ENCODE measurements at places on chromosomes 5 and 9.

GRCh38 chr9:135388530-135388929, 91.1 kb upstream of the PPP1R26 start:
- no peak for DNase-seq

DNA sequence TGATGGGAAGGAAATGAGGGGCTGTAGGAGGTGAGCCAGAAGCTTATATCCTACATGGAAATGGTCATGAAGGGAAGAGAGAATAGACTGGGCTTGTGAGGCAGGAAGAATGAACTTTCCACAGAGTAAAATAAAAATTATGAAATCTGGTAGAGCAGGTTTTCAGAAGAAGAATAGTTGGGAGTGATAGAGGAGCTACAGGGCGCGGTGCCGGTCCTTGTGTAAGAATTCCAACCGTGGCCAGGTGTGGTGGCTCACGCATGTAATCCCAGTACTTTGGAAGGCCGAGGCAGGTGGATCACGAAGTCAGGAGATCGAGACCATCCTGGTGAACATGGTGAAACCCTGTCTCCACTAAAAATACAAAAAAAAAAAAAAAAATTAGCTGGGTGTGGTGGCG, 8.9 kb upstream of the UNC13B start:
- DNase-seq: no peak

DNA sequence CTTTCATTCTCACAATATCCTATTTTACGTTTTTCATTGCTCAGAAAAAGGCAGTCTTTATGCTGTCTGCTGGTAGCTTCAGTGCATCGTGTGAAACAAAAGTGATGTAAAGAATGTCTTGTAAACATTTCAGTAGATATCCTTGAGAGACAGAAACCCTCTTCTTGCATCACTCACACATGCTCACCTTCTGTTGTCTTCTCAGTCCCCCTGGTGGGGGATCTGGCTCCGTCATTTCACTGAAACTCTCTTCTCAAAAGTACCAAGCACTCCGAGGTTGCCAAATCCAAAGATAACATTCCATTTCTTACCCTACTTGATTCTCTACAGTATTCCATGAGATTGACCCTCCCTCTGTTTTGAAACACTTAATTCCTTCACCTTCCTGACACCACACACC, 46.1 kb upstream of the PCA3 start:
- DNase-seq: no peak

DNA sequence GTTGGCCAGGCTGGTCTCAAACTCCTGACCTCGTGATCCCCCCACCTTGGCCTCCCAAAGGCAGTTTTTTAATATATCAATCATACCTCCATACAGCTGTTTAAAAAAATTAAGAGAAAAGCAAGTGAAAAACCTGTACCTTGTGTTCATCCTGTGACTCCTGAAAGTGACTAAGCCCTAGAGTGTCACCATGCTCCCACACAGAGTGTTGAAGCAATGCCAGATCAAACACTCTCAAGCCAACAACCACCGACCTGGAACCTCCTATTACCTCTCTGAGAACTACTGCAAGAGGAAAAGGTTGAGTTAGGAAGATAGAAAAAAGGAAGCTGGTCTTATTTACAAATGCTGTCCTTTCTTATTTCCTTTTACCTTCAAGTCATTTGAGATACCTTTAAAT, 123.5 kb downstream of the RASEF start:
- no peak for DNase-seq

DNA sequence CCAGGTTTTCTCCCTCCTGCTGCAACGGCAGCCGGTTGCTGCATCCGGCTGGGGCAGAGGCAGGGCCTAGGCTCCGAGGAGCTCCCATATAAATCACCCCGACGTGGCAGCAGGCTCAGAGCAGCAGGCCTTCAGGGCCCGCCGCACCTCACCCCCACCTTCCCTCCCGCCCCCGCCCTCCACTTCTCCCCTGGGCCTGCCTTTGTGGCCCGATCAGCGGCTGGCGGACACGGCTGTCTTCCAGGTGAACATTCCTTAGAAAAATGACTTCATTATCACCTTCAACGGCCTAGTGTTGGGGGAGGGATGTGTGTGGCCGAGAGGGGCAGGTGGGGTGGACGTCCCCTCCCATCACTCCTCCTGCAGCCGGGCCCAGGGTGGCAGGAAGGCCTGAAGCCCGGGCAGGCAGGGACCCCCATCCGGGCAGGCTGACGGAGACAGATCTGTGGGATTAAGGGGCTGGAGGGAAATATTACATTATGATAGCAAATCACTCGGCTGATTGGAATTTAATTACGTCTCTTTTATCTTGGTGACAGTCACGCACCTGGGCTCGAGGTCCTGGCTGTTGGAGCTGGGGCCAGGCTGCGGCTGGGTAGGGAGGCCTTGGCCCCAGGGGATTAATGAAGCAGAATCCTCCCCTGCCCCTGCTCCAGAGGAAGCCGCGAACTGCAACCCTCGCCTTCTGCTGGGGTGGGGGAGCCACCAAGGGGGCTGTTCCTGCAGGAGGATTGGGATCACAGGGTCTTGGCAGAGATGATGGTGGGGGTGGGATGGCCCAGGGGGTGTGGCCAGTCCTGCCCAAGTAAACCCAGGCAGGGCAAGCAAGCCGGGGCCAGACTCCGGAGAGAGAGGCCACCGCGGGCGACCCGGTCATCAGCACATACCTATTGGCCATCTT, 38.4 kb upstream of the RXRA start:
- no peak for DNase-seq

DNA sequence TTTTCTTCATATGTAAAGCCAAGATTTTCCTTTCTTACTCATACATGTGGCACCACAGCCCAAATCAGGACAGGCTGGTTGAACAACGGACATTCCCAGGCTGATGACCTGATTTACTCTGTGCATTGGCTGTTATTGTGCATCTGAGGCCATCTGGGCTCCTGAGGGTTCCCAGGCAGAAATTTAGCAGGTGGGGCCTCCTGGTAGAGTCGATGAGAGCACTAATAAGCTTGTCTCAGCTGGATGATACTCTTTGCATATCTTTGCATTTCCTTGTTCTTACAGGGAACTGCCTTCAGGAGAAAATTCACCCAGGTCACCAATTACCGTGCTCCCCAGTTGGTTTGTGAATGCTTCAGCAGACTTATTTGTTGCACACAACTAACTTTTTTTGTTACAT, 605.1 kb downstream of the ELAVL2 start:
- DNase-seq: no peak

- DNase-seq: no peak
Observed at GRCh38 chr9:77750981-77751340, 102.8 kb upstream of the GNA14 start.

GRCh38 chr5:138869763-138870500, 5.2 kb downstream of the LRRTM2 start:
- no peak for DNase-seq

DNA sequence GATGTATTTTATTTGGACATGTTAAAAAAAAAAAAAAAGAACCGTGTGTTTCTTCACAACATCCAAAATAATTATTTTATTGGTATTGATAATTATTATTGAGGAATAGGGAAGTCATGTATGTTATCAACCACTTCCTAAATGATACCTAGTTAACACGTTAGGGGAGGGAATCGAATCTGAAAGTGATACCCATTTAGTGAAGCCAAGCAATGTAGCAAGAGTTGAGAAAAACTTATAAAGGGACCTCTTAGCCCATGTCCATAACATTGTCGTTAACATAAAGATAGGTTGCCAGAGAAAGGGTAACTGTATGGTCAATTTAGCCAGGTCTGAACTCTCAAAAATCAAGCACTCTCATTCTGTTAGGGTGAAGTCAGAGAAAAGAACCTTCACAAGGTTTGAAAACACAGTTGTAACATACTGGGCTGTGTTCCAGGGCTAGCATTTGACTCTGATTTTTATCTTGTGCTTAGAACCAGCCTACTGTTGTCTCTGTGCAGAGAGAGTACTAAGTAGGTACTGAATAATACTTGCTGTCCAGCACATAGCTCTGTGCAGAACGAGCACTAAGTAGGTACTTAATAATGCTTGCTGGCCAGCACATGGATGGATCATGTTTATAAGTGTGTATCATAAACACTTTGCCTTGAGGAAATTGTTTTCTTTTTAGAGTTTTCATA, 60.4 kb downstream of the GHR start:
- DNase-seq: no peak

- DNase-seq: no peak
Observed at GRCh38 chr9:123246534-123246933, 21.9 kb downstream of the STRBP start.

DNA sequence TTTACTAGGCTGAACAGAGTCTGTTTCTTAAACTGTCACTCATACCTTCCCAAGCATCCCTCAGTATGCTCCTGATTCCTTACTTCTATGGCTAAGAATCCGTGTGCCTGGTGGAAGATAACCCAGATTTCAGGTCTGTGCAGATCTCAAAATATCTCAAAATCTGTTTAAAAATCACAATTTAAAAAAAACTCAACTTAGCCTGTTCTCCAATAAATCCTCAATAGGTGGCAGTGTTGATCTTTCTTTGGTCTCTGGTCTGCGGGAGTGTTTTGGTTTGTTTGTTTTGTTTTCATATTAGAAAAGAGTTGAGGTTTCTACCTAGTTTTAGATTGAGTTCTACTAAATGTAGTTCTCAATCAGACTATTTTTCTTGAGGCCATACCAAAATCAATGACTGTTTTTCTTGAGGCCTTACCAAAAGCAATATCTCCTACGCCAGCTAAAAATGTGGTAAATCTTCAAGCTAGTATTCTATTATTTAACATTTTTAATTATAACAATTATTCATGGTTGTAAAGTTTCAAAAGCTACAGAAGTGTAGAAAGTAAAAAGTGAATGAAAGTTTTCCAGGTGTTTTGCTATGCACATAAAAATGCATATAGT, 57.9 kb downstream of the TGFBR1 start:
- no peak for DNase-seq

- no peak for DNase-seq
Observed at GRCh38 chr5:173885475-173886010, 2.6 kb upstream of the CPEB4 start.

DNA sequence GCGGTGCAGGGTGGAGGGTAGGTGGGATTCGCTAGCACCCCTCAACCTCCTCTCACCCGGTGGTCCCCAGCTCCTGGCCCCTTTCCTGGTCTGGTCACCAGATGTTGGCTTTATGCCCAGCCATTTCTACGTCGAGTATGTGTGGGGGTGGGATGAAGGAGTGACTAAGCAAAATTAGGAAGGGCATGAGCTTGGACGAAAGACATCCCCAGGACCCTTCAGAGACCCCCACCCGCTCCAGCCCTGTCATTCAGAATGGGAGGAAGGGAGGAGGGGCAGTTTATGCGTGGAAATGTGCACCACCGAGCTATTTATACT, 742 bp downstream of the BHMT2 start:
- no peak for DNase-seq

- no peak for DNase-seq
Observed at GRCh38 chr9:72443855-72444254, 77.6 kb upstream of the TMC1 start.

- no peak for DNase-seq
Observed at GRCh38 chr9:113558632-113559502, 95.3 kb downstream of the RGS3 start.

GRCh38 chr9:138022121-138022741, 144.6 kb downstream of the CACNA1B start:
- DNase-seq: no peak

GRCh38 chr5:120158211-120158610, 305.9 kb upstream of the PRR16 start:
- no peak for DNase-seq

DNA sequence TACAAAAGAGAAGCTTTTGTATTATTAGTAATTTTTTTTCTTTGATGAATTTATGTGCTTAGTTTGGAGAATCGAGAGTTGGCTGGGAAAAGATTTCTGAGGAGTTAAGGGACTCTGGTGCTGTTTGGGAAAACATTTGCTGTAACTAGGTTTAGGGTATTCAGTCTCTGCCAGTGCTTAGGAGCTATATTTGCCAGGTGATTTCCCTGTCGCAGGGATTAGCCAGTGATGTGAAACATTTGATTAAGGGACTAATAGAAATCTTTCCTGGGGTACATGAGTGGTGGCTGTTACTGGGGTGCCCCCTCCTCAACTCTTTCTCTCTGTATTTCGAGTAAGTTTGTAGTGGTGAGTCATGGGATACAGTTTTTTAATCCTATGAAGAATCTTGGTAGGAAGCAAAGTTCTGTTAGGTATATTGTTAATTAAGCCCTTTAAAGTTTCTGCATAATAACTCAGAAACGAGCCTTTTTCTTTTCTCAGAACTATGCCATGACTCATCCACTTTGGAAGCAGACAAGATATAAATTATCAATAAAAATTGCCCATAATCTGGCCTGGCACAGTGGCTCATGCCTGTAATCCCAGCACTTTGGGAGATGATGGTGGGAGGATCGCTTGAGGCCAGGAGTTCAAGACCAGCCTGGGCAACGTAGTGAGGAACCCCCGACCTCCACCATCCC, 18.6 kb downstream of the RGMB start:
- DNase-seq: no peak

GRCh38 chr5:167205881-167206280, 1085.6 kb upstream of the WWC1 start:
- no peak for DNase-seq

DNA sequence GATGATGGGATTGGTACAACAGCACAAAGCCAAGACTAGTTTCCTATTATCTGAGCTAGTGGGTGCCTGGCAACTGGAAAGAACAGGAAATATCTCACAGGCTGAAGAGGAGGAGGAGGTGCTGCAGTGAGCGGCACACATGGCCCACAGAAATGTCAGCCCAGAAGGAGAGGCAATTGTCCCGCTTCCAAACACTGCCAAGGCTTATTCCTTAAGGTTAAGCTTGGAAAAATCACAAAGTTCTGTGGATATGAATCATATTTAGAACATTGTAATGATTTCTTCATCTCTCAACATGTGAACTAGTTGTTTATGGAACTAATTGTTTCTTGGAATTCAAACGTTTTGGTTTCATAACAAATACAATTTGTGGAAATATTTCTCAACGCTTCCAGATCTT, 1019.5 kb upstream of the SEMA6A start:
- no peak for DNase-seq

GRCh38 chr5:158435161-158435616, 576.2 kb upstream of the CLINT1 start:
- DNase-seq: no peak

DNA sequence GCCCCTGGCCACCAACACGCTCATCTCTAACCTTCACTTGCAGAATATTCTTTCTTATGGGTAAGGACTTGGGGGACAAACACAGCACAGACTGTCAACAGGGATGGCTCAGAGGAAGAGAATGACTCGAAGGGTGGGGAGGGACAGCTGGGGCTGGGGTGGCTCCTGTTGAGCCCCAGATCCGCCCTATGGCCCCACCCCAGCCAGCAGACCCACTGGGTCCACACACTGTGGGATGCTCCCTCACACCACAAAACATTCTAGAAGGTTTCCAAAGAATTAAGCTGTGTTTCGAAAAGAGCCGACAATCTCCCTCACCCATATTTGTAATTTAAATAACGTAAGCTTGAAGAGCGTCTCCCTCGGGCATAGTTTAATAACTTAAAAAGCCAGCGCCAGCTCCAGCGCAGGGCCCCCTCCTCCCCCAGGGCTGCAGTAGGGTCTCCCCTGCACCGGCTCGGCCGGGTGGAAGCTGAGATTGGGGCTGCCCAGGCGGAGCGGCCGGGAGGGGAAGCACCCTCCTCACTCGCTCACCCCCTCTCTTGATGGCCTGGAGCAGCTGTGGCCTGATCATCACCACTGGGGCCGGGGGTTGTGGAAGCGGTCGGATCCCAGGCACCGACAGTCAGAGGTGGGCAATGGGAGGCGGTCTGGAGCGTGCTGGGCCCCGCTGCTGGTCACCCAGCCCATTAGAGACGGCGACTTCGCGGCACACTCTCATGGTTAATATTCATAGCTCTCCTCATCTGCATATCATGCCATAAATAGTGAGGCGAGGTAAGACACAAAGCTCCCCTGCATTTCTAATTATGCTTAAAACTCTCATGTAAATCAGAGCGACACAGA, 37.6 kb downstream of the NACC2 start:
- DNase-seq: no peak

- DNase-seq: no peak
Observed at GRCh38 chr9:117278020-117278419, 136.8 kb downstream of the ASTN2 start.
